ENCODE measurements at places on chromosomes 11 and 22.

DNA sequence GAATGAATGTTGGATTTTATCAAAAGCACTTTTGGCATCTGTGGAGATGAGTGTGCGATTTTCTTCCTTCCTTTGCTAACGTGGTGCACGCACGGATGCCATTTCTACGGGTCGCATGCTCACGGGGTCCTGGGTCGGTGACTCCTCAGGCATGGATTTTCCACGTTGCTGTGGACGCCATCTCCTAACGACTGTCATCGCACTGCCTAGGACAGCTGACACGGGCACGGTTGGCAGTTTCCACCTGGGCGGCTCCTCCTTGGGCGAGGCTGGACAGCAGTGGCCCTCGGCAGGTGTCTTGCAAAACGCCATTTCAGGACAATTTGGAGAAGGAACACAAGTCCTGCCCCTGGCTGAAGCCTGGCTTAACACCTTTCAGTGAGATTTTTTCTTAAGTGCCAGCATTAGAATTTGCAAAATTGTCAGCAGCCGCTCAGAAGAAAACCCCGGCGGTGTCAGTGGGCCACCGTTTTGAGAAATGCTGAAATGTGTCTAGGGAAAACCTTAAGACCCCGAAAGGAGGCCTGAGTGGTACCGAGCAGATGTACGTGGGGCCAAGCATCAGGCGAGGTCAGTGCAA is 34.7 kb upstream of the TOLLIP start:
- DNase-seq = no peak

GRCh38 chr11:47725442-47726117 is 10.4 kb upstream of the AGBL2 start:
- DNase-seq = peak; percentile 21

DNA sequence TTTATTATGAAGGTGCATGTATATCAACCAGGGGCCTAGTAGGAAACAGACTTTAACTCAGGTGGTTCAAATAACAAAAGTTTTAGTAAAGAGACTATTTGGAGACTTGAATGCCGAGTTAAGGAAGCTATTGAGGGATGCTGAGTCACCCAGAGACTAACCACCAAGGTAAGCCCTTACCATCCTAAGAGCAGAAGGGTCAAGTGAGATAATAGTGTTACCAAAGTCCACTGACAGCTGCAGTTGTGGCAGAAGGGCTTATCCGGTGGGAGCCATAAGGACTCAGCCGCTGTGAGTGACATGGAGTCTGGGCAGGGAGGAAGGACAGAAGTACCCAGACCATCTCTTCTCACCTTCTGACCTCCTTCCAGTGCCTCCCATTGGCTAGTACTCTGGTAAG is 134.0 kb downstream of the INSC start:
- no peak for DNase-seq

DNA sequence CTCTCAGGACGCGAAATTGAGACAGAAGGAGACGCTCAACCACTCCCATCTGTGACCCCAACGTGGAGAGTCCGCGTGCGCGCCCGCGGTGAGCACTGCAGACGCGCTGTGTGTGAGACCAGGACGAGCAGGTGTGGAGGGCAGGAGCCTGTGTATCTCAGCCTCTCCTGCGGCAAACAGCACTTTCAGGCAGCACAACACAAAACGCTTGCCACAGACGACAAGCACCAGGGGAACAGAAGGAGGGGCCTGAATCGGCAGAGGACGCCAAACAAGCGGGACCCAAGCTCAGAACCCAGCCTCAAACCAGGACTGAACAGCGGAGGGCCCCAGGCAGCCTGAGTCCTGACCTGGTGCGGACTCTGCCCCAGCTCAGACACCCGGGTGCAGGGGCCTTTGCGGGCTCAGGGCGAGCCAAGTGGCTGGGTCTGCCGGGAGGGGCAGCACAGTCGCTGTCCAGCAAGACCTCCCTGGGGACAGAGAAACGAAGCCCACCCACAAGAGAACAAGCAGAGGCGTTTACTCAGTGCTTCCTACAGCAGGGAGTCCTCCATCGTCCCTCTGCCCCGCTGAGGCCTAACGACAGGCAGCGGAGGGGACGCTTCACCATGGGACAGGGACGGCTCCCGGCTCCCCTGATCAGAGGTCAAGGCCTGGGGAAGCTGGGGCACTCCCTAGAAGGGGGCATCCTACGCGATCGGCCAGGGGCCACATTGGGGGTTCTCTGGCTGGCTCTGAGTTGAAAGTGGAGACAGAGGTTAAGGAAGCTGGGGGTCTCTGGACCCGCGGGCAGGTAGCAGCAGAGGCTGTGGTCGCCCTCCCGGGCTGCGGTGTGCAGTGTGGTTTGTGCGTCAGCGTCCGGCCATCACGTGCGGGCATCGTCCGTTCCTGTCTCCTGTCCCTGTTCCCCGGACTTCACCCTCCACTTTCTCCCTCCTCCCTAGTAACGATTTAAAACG is 560.8 kb downstream of the BRD1 start:
- no peak for DNase-seq

DNA sequence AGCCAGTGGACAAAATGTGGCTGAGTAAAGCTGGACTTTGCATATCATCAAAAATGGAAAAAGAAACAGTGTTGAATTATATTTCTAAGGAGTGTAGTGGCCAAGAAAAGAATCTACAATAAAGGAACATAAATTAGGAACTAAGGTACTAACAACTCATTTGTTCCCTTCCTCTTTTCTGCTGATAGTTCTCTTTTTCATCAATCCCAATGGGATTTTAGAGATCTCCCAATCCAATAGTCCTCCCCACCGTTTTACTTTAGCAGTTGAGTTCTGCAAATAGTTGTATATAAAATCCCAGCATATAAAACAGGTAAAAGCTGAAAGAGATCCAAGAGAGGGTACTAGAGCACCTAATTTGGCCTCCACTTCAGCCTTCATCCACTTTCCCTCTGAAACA is 2.0 kb downstream of the PRCP start:
- DNase-seq = peak; percentile 44

DNA sequence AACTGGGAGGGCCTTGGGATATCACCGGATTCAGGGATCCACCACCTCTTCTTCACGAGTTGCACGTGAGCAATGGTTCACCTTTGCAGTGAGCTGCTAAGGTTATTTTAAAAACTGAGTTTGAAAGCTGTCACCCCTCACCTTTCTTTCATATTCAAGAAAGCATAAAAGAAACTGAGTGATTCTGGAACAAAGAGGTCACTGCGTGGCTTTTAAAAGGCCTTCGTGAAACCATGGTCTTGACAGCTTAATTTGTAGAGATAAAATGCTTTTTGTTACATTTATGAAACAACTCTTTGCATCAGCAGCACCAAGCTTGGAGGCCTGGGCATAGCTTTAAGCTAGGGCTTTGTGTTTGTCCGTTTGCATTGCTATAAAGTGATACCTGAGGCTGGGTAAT is 101.4 kb upstream of the NECTIN1 start:
- DNase-seq = no peak

- DNase-seq = no peak
Observed at GRCh38 chr11:45285250-45285828, 802 bp downstream of the SYT13 start.

DNA sequence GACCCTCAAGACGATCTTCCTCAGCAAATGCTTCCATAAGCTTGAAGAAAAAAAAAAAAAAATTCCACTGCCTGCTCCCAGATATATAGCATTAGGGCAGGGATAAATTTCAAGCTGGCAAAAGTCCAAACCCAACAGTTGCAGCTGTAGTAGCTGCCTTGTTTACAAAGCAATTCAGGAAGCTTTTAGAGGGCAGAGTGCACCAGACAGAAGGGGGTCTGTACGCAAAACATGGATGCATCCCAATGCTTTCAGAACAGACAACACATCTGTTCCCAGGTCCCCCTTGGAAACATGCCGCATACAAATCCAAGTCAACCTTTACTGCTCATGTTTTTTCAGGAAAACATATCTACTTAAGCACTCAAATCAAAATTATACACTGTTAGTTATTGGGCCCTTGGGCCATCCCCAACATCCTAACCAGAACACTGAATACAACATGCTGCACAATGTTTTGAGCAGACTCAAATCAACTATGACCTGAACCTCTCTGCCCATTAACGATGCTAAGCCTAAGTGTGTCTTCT is 94.5 kb downstream of the CADM1 start:
- DNase-seq = no peak

DNA sequence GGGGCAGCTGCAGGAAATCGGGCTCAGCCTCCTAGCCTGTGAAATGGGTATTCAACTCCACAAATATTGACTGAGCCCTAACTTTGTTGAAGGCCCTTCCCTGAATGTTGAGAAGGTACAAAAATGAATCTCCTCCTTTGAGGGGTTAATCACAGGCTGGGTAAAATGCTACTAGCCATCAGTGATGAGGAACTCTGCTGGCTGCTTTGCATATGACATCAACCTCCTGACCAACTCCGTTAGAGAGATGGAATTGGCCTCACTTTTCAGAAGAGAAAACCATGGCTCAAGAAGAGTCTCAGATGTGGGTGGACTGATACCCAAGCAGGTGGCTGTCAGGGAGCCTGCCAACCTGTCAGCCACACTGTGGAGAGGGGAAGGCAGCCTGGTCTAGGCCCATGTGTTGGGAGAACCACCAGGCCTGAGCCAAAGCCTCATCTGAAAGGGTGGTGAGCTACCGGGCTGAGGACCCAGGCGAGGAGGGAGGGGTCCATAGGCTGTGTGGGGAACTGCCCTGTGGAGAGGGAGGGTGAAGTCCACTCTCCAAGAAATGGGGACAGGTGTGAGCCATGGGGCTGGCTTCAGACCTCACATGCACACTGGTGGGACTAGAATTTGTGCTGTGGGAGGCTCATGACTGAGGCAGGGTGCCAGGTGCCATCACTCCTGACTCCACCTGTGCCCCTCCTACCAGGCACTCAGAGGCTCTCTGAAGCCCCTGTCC is 11.8 kb downstream of the CDCA5 start:
- DNase-seq = peak; percentile 56

DNA sequence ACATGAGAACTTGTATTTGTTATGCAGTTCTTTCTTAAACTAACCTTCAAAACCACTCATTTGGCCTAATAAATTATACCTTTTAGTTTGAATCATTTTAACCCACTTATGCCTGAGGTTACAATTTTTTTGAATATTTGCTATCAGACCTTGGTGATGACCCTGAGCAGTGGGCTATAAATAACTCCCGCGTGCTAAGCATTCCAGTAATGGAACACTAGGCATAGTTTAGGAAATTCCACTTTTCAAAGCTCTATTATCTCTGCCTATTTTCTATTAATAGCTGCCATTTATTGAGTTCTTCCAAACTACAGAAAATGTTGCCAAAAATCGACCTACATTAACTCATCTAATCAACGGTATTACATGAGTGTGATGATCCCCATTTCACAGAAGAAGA is 993.4 kb upstream of the FAT3 start:
- DNase-seq = no peak

DNA sequence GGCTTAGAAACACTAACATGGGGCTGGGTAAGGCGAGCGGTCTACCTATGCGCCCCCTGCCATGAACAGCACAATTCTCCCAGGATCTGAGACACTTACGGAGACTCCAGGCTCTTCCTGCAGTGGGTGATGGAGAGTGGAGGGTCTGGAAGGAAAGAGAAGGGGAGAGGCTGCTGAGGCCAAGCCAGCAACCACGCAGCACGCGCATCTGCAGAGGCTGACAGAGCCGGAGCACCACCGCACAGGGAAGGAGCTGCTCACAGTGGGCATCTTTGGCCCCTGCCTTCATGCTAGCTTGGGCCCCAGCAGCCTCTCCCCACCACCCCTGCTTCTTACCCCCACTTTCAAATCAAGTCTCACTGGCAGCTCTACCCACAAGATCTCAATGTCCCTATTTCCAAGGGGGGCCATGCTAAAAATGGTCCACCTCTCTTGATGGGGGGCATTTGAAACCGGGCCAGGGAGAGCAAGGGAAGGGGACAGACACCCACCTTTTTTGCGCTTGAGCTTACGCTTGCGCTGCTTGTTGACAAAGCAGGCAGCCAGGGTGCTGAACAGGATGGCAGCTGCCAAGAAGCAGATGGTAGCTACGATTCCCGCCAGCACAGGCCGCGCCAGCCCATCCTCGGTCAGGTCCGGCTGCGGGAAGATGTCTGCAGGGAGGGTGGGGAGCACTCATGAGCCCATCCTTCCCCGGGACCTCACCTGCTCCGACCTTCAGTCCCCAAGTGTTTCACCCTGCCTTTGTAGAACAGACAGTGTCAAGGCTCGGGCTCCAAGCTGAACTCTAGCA is 34.5 kb downstream of the IGSF9B start:
- DNase-seq = no peak

GRCh38 chr11:45859661-45860140 is 12.4 kb downstream of the CRY2 start:
- no peak for DNase-seq

DNA sequence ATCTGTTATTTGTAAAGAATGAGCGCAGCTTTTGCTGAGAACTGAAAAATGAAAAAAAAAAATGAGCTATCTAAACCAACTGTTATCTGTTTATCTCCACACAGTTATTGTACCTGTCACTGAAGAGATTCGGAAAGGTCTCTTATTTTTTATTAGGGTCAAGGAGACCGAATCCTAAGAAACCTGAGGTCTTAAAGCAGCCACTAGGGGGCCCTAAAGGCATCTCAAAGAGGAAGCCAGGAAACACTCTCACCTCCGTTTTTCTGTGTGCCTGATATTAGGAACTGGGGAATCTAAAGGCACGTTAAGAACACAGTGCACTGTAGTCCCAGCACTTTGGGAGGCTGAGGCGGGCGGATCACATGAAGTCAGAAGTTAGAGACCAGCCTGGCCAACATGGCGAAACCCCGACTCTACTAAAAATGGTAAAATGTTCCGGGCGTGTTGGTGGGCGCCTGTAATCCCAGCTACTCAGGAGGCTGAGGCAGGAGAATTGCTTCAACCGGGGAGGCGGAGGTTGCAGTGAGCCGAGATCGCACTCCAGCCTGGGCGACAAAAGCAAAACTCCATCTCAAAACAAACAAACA is 3.5 kb upstream of the LARGE1 start:
- DNase-seq = peak; percentile 54

DNA sequence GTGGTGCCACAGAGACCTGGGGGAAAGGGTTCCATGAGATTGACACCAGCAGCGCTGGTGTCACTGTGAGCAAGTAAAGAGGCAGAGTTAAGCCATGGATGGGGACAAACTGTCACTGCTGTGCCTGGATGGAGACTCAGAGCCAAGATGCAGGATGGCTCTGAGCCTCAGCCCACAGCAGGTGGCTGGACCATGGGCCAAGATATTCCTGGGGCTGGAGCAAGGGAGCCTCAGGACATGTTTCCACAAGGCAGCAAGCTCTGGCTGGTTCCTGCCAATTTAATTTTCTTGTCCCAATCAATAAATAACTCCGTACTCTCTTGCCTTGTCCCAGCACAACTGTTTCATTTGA is 23.0 kb downstream of the MYO18B start:
- DNase-seq = no peak

Data from inflammatory macrophage treated with lipopolysaccharide for 4 hours (primary cell).